ENCODE measurements at places on chromosomes 4 and X. TPM values are rescaled to one million over a fixed set of nuclear protein-coding genes. Genes with fewer than 3 reads are reported as not detected.

GRCh38 chr4:76238701-76239100, 12.8 kb upstream of the FAM47E start:
- DNase-seq: no peak
- H3K4me3 ChIP-seq: no peak overlapping the region
- peaks cover 9% of the 10 kb centered on the region for H3K36me3 ChIP-seq
- H3K27me3 ChIP-seq: peaks cover 16% of the 10 kb centered on the region

The IRS4 gene
- total RNA-seq: not detected

GRCh38 chr4:109589119-109589518, 29.1 kb downstream of the MCUB start:
- no peak for DNase-seq
- peaks cover 35% of the 10 kb centered on the region for H3K4me1 ChIP-seq
- H3K27ac ChIP-seq: no peak overlapping the region
- H3K36me3 ChIP-seq: peaks cover 43% of the 10 kb centered on the region

The ERAS gene
- total RNA-seq: not detected

- no peaks in the 10 kb centered on the region for H3K27me3 ChIP-seq
- H3K36me3 ChIP-seq: no peaks in the 10 kb centered on the region
- no peak overlapping the region for H3K27ac ChIP-seq
- no peak for DNase-seq
Measured at GRCh38 chr4:156775813-156776212, 195.8 kb downstream of the PDGFC start.

DNA sequence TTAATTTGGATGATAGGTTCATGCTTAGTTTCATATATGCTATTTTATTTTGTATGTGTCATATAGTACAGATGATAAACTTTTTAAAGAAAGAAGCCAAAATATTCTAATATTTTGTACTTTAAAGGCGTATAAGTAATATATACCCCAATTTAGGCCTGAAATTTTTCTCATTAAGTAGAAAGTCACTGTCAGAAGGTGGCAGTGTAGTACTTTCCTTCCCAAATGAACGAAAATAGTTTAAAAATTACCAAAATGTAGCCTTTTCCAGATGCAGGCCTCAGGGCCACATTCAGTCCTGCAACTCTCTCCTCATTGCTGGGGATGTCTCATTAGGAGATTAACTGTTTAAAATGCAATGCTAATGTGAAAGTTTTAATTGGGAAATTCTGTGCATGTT, 1263.6 kb downstream of the C4orf33 start:
- H3K4me1 ChIP-seq: no peaks in the 10 kb centered on the region
- H3K4me3 ChIP-seq: no peak overlapping the region
- DNase-seq: no peak
- H3K36me3 ChIP-seq: no peaks in the 10 kb centered on the region
- no peak overlapping the region for H3K27ac ChIP-seq

- H3K27me3 ChIP-seq: no peaks in the 10 kb centered on the region
- H3K36me3 ChIP-seq: no peaks in the 10 kb centered on the region
- no peak for DNase-seq
Measured at GRCh38 chr4:19030048-19030447, 1008.5 kb upstream of the LCORL start.

DNA sequence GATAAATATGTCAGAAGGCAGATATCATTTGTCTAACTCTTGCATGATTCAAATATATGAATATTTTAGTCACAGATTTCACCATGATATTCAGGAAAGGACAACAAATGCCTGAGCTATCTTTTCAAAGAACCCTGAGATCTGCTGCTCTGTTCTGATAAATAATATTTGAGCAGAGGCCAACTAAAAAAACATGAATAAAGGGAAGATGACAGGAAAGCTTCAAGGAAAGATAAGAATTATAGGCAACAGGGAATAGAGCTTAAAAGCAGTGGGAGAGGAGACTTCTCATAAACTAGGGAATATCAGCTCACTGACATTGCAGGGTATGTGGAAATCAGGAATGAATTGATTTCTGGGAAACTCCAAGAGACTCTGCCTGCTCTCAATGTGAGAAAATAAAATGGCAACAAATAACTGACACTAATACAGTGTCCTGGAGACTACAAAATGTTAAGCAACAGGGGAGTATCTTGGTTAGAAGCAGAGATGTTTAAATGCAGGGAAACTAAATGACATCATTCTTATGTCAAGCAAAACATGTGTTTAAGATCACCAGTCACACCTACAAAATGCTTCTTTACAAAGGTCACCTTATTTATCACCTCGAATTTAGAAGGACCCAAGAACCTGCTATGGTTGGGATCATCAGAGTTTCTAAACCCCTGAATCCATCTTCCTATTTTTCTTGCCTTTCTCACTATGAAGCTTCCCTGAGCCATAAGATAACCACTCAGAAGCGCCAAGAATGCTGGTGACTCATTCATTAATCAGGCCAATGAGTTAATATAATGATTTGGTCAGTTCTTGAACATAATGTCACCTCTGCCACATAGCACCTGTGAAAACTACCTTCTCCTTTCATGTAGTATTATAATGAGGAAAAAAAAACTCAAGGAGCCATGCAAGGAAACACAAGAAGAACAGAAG, 78.1 kb downstream of the NDST3 start:
- peaks cover 4% of the 10 kb centered on the region for H3K27me3 ChIP-seq
- H3K27ac ChIP-seq: no peak overlapping the region
- no peak for DNase-seq

Measured in activated naive CD8-positive, alpha-beta T cell treated with anti-CD3 and anti-CD28 coated beads, Interleukin-2, amount 10 ng/mL, durations not matched to agents 7 days and 5 days (primary cell).